Activated CD4-positive, alpha-beta T cell treated with anti-CD3 and anti-CD28 coated beads, Interleukin-2, amount 50 U/mL, for 16 hours (primary cell): ENCODE measurements at places on chromosomes 2 and 18.
A peak's percentile ranks its signal among the peaks of the same experiment; 100 is the strongest.

DNA sequence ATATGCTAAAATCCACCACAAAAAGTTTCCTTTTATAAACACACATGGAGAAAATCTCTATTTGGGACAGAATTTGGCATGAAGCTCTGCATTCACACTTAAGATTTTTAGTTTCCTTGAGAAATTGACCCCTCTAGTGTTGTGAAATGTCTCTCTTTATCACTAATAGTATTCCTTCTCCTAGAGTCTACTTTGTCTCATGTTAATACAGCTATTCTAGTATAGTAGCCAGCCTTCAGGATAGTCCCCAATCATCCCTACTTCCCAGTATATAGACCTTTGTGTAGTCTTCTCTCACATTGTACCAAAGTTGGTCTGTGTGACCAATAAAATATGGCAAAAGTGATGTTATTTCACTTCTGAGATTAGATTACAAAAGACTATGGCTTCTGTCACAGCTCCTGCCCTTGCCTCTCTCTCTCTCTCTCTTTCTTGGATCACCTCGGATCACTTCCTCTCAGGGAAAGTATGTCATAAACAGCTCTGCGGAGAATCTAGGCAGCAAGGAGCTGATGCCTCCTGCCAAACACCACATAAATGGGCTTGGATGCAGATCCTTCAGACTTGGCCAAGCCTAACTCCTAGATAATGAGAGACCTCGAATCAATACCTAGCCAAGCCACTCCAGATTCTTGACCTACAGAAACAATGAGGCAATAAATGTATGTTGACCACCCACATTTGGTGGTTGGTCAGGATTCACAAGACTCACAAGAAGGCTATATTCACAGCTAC is 59.7 kb upstream of the NABP1 start:
- DNase-seq: no peak

- DNase-seq: no peak
These were observed 235.6 kb downstream of the CPS1 start for GRCh38 chr2:210792000-210792399.

- no peak for DNase-seq
These were observed 102.9 kb downstream of the SLC39A10 start for GRCh38 chr2:195759877-195760276.

- DNase-seq: peak; percentile 27
These were observed 130.5 kb downstream of the PLCL1 start for GRCh38 chr2:197934934-197935289.

DNA sequence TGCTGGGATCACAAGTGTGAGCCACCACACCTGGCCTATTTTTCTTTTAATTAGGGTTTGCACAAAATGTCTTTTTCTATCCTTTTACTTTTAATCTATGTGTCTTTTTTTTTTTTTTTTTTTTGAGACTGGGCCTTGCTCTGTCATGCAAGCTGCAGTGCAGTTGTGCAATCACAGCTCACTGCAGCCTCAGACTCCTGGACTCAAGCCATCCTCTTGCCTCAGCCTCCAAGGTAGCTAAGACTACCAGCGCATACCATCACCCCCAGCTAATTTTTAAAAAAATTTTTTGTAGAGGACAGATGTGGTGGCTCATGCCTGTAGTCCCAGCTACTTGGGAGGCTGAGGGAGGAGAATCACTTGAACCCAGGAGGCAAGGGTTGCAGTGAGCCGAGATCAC is 27.1 kb downstream of the ADCY3 start:
- no peak for DNase-seq

DNA sequence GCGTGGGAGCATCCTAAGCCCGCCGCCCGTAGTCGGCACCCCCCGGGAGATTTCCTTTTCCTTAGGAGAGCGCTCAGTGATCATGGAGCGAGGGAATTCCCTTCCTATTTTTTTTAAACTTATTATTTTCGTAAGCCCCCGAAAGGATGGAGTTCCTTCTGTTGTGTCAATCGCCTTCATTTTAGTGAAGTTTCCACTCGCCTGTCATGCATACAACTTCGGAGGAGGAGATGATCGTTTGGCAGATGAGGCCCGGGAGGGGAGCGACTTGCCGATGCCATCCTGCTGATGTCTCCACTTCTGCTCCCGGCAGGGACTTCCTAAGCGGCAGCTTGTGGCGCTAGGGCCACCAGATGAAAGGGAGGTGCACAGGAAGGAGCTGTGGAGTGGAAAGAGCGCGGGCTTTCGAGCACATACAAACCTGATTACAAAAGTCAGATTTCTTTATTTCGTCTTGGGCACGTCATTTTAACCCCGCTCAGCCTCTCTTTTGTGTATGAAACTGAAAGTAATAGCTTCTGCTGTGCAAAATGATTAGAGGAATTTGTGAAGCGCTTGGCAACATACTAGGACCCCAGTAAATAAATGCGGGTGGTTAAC is at the start of gene ADGRF3:
Gene ADGRF3, minus strand, starts transcription at position 336 of the 600 bp plus-strand sequence. CDS start 555 bp downstream, outside the sequence.
- DNase-seq: peak; percentile 77

GRCh38 chr2:162245061-162245460 is 1.8 kb upstream of the FAP start:
- DNase-seq: no peak

- no peak for DNase-seq
These were observed 364.7 kb downstream of the GPD2 start for GRCh38 chr2:156800781-156801361.

GRCh38 chr2:233928594-233929351 is 11.6 kb downstream of the TRPM8 start:
- peak; percentile 12 for DNase-seq

DNA sequence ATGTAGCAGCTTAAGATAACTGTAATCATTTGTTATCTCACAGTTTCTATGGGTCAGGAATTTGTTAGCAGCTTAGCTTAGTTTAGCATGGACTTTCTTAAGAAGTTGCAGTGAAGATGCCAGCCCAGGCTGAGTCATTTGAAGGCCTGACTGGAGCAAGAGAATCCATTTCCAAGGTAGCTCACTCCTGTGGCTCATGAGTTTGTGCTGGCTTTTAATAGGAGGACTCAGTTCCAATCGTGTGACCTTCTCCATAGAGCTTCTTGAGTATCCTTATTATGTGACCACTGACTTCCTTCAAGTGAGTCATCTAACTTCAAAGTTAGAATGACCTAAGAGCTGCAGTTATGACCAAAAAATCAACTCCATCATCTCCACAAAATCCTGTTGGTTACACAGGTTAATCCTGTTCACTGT is 1.4 kb downstream of the GPATCH11 start:
- peak; percentile 48 for DNase-seq

DNA sequence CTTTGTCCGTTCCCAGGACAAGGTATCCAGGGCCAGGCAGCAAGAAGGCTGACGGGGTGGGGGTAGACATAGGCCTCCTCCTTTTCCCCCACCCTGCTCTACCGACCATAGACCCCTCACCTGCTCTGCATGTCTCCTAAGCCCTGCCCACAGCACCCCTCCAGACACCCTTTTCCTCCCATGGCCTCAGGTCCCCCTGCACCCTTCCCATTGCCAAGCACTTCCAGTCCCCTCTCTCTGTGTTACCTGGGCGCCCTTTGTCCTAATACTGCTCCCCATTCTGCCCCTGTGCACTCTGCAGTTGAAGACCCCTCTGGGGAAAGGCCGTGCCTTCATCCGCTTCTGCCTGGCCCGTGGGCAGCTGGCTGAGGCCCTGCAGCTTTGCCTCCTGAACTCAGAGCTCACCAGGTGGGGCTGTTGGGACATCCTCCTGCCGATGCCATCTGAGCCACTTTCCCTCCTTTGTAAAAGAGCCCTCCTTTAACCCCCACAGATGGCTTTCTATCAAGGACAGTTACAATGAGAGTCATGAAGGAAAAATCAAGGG is 3.5 kb downstream of the RUFY4 start:
- DNase-seq: no peak

DNA sequence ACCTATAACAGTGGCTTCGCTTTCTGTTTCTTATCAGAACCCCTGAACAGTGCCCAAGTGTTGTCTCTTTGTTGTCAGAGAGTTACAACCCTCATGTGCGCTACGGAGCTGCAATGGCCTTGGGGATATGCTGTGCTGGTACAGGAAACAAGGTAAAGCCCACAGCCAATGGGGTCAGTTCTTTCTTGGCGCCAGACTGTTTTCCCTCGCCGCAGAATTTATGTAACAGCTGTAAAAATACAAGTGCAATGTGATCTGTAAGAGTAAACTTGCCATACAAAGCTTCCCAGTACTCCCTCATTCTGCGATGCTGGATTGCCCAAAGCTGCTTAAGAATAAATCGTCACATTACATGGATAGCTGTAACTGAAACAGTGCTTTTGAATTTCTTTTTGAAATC is 13.9 kb upstream of the HTR2B start:
- DNase-seq: no peak

- no peak for DNase-seq
These were observed 43.1 kb downstream of the RMP24 start for GRCh38 chr18:36015629-36016028.

- no peak for DNase-seq
These were observed 92.4 kb upstream of the ZFP36L2 start for GRCh38 chr2:43318791-43319190.

DNA sequence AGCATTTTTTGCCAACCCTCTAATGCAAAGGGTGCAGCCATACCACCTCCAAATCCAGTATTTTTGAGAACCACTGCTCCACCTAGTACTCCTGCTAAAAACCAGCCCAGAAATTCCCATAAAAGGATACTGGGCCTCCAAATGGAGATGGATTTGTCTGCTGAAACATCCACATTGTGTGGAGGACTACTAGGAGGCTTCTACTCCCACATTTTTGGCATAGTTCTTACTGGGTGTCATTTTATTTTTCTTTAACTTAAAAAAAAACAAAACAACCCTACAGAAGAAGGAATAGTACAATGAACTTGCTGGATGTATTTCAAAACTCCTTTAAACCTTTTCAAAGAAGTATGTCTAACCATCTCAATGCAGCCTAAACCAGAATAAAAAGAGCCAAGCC is 219.2 kb downstream of the SRBD1 start:
- DNase-seq: no peak

- no peak for DNase-seq
These were observed 59.5 kb downstream of the TMEM131 start for GRCh38 chr2:97936199-97936598.

DNA sequence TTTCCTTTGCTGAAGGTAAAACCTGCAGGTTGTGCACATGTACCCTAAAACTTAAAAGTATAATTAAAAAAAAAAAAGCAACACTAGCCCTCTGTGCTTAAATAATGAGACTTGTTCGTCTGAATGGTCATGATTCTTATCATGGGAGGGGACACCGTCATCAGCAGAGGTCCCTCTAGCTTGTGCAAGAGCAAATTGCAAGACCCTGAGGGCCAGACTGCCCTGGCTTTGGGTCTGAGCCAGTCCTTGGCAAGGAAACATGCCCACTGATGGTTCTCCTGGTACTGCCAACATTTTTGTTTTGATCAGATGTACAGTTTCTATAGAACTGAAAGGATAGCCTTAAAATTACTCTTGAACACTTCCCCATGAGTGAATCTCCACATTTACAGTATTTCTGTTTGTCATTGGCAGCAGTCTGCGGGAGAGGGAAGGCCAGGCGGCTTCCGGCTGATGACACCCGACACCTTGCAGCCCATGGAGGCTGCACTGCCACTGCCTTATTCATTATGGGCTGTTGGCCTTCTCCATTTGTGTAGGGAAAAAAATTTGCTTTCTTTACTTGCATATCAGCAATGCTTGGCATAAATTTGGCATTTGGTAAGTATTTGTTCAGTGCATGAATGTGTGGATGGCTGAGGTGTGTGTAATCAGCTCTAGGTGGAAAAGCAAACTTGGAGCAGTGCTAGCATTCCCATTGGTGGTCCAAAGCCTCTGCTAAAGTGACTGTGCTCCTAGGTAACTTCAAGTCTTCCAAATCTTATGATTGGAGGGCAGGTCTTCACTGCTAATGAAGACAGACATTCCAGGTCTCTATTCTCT is 161.6 kb upstream of the ALKAL2 start:
- no peak for DNase-seq

DNA sequence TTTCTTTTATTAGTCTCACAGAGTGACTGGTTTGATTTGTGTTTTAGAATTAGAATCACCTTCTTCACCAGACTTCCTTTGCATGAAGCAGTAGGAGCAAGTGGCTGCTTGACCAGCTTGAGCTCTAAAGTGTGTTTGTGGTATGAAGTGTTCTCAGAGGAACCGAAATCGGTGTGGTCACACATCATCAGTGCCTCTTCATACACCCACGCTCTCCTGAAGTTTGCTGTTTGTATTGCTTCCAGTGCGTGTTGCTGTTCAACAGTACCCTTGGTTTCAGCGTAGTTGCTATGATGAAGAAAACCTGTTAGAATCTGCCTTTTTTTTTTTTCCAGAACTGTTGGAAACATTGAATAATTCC is 77.9 kb downstream of the LIMS1 start:
- DNase-seq: peak; percentile 88

DNA sequence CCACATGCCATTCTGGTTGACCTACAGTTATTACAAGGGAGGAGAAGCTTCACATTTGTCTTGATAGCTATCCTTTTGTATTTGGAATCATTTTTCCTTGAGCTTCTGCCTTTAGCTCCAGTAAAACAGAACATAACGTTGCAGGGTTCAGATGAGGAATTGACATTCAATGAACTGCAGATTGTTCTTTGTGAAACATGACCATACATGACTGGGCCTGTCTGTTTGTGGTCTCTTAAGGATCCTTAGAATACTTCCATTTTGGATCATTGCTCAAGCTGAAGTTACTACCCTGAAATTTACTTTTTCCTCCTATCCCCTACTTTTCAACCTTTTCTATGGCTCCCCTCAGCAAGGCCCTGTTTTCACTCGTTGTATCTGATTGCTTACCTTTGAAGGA is 1281.7 kb upstream of the CELF4 start:
- DNase-seq: no peak

DNA sequence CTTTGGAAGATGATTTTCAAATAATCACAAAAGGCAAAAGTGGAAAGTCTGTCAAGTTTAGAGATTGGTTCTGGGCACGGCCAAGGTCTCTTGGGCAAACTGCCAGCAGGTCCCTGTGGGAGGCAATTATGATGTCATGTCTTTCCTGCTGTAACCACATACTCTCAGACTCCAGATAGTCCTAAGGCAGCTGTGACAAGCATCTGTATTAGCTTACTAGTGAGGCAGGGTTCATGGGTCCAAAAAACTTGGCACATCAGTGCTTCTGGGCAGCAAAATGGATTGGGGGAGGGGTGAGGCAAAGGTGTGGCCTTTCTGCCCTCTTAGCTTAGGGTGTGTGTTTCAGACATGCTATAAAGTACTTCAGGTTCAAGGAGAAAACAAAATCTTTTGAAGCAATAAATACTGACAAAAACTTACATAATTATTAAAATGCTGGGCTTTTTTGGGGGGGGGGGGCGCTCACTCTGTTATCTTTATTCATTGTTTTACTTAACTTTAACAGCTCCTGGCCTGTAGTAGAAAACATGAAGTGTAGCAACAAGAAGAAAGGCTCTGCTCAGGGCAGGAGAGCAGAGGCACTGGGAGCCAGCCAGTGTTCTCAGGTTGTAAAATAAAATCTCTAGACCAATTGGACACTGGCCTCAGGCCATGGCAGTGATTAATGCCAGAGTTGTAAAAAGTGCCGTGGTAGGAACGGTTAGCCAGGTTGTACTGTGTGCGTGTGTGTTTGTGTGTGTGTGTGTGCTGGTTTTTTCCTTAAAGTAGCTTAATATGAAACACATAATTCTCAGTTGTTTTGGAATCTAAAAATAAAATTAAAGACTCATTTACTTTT is 14.3 kb upstream of the TANC1 start:
- DNase-seq: peak; percentile 34

GRCh38 chr2:45361666-45362065 is 249.4 kb downstream of the SRBD1 start:
- DNase-seq: no peak

GRCh38 chr2:101998896-101999789 is 7.4 kb downstream of the IL1R2 start:
- peak; percentile 80 for DNase-seq
